ENCODE measurements at places on chromosomes 13 and 19. TPM values are rescaled to one million over a fixed set of nuclear protein-coding genes. Genes with fewer than 3 reads are reported as not detected.

PGLYRP1 gene
- total RNA-seq: not detected

NUCB1 gene
- 160 TPM for total RNA-seq

ZNF99 gene
- total RNA-seq: not detected

GRIK5 gene
- 0.21 TPM for total RNA-seq

F2RL3 gene
- total RNA-seq: not detected

MIA gene
- total RNA-seq: 15.8 TPM

JOSD2 gene
- 92.5 TPM for total RNA-seq

CLIP3 gene
- 0.13 TPM for total RNA-seq

ZNF575 gene
- total RNA-seq: 0.08 TPM

All from HT-29 (cell line).